ENCODE measurements at places on chromosomes 7 and 10.

DNA sequence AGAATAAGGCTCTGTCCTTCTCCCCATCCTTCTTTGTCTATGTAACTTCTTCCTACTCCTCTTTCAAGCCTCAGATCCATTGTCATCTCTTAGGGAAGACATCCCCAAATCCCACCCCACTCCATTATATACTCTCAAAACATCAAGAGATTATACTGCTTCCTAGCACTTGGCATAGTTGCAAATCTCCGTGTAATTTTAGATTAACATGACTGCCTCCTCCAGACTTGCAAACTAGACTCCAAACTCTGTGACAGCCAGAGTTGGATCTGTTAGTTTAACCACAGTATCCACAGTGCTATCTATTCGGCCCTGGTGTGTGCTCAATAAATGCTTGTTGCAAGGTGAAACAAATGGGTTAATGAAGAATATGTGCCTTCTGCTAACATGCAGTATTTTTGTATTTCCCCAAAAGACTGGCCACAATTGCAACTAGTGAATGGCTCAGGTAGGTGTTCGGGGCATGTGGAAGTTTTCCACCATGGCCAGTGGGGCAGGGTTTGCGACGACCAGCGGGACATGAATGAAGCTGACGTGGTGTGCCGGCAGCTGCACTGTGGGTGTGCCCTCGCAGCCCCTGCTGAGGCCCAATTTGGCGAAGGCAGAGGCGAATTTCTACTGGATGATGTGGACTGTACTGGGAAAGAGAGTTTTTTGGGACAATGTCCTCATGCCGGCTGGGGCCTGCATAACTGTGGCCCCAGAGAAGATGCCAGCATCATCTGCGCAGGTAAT lies 34.5 kb upstream of the C10orf120 start:
- H3K36me3 ChIP-seq = no peaks in the 10 kb centered on the region
- H3K4me3 ChIP-seq = no peak overlapping the region
- no peak for DNase-seq
- H3K27me3 ChIP-seq = no peaks in the 10 kb centered on the region
- no peak overlapping the region for H3K27ac ChIP-seq

GRCh38 chr10:123995461-123996131 lies 97.8 kb downstream of the CHST15 start:
- H3K4me3 ChIP-seq = peak overlapping the region; percentile 23
- peaks cover 3% of the 10 kb centered on the region for H3K4me1 ChIP-seq
- H3K36me3 ChIP-seq = no peaks in the 10 kb centered on the region
- no peak overlapping the region for H3K27ac ChIP-seq

GRCh38 chr10:45464958-45465567 lies 91.0 kb downstream of the ALOX5 start:
- no peaks in the 10 kb centered on the region for H3K27me3 ChIP-seq
- H3K4me1 ChIP-seq = no peaks in the 10 kb centered on the region
- H3K27ac ChIP-seq = no peak overlapping the region
- DNase-seq = no peak
- no peak overlapping the region for H3K4me3 ChIP-seq

GRCh38 chr7:121563177-121563576 lies 167.1 kb upstream of the FAM3C start:
- no peaks in the 10 kb centered on the region for H3K36me3 ChIP-seq
- H3K4me3 ChIP-seq = no peak overlapping the region
- H3K27ac ChIP-seq = no peak overlapping the region
- no peaks in the 10 kb centered on the region for H3K27me3 ChIP-seq
- no peaks in the 10 kb centered on the region for H3K4me1 ChIP-seq

- H3K27ac ChIP-seq = peak overlapping the region; percentile 47
- DNase-seq = no peak
- H3K36me3 ChIP-seq = peaks cover 27% of the 10 kb centered on the region
- peaks cover 3% of the 10 kb centered on the region for H3K4me1 ChIP-seq
Measured at GRCh38 chr10:69344591-69345252, 66.4 kb downstream of the HK1 start.

DNA sequence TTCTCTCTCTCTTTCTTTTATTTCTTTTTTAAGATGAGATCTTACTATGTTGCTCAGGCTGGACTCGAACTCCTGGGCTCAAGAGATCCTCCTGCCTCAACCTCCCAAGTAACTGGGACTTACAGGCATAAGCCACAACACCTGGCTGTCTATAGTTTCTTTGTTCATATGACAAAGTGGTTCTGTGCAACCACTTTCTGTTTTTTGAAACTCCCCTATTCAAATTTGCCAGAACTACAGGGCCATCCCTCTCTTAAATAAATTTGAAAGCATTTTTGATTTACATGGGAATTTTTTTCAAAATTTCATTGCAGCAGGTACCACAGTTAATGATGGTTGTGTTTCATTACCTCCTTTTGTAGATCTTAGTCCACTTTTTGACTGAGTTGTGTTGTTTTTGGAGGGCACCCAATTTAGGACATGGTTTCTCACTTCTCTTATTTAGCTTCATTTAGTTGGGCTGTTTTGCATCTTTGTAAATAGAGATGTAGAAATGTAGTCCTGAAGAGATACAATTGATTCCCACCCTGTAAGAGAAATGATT lies 119.2 kb downstream of the LRRC4 start:
- H3K27ac ChIP-seq = no peak overlapping the region
- H3K4me3 ChIP-seq = no peak overlapping the region
- H3K36me3 ChIP-seq = no peaks in the 10 kb centered on the region
- no peaks in the 10 kb centered on the region for H3K27me3 ChIP-seq
- DNase-seq = no peak
- no peaks in the 10 kb centered on the region for H3K4me1 ChIP-seq

DNA sequence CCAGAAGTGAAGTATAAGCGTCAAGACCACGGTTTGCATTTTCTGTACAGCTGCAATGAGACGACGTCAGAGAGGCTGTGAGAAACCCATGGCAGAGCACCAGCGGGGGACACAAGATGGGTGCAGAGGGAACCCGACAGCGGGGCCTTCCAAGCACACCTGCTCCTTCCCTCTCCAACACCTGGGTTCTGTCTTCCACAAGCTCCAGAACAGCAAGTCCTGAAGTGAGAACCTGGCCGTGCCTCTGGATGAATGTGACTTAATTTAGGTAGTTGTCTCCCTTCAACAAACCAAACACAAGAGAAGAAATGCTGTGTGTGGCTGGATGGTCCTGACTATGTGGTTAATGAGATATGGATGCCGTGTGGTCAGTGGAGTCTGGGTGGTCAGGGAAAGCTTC lies 76.1 kb downstream of the ADAM12 start:
- no peak for DNase-seq
- no peak overlapping the region for H3K27ac ChIP-seq
- no peaks in the 10 kb centered on the region for H3K4me1 ChIP-seq
- H3K4me3 ChIP-seq = no peak overlapping the region
- H3K27me3 ChIP-seq = no peaks in the 10 kb centered on the region
- no peaks in the 10 kb centered on the region for H3K36me3 ChIP-seq

GRCh38 chr10:25695586-25695985 lies 238.4 kb upstream of the MYO3A start:
- no peaks in the 10 kb centered on the region for H3K4me1 ChIP-seq
- H3K27me3 ChIP-seq = no peaks in the 10 kb centered on the region
- DNase-seq = no peak
- no peaks in the 10 kb centered on the region for H3K36me3 ChIP-seq
- no peak overlapping the region for H3K27ac ChIP-seq
- H3K4me3 ChIP-seq = no peak overlapping the region

GRCh38 chr10:13143766-13144165 lies 17.6 kb upstream of the MCM10 start:
- no peak overlapping the region for H3K27ac ChIP-seq
- no peaks in the 10 kb centered on the region for H3K4me1 ChIP-seq
- no peak overlapping the region for H3K4me3 ChIP-seq

- H3K4me1 ChIP-seq = no peaks in the 10 kb centered on the region
- H3K27ac ChIP-seq = no peak overlapping the region
- no peak overlapping the region for H3K4me3 ChIP-seq
- H3K27me3 ChIP-seq = no peaks in the 10 kb centered on the region
- no peak for DNase-seq
- no peaks in the 10 kb centered on the region for H3K36me3 ChIP-seq
Measured at GRCh38 chr7:54559401-54559800, 17.2 kb downstream of the VSTM2A start.

GRCh38 chr10:16811765-16812164 lies 5.5 kb downstream of the RSU1 start:
- peaks cover 29% of the 10 kb centered on the region for H3K4me1 ChIP-seq
- no peak overlapping the region for H3K4me3 ChIP-seq
- H3K36me3 ChIP-seq = peaks cover 3% of the 10 kb centered on the region
- H3K27ac ChIP-seq = no peak overlapping the region
- no peak for DNase-seq

GRCh38 chr7:135980012-135980551 lies 2.9 kb upstream of the MTPN start:
- no peak overlapping the region for H3K4me3 ChIP-seq
- no peak for DNase-seq
- no peaks in the 10 kb centered on the region for H3K27me3 ChIP-seq
- no peaks in the 10 kb centered on the region for H3K36me3 ChIP-seq

GRCh38 chr10:115942101-115942500 lies 330.9 kb downstream of the GFRA1 start:
- H3K27me3 ChIP-seq = no peaks in the 10 kb centered on the region
- no peak for DNase-seq
- no peak overlapping the region for H3K27ac ChIP-seq
- no peaks in the 10 kb centered on the region for H3K36me3 ChIP-seq
- no peaks in the 10 kb centered on the region for H3K4me1 ChIP-seq

- H3K4me3 ChIP-seq = no peak overlapping the region
- H3K36me3 ChIP-seq = no peaks in the 10 kb centered on the region
- H3K27ac ChIP-seq = no peak overlapping the region
- DNase-seq = no peak
- H3K4me1 ChIP-seq = no peaks in the 10 kb centered on the region
Measured at GRCh38 chr7:85014936-85015660, 171.8 kb downstream of the SEMA3D start.

GRCh38 chr7:1505731-1506550 lies 1.8 kb upstream of the INTS1 start:
- DNase-seq = no peak
- H3K36me3 ChIP-seq = peaks cover 19% of the 10 kb centered on the region
- H3K27me3 ChIP-seq = no peaks in the 10 kb centered on the region
- peaks cover 10% of the 10 kb centered on the region for H3K4me1 ChIP-seq

- no peak overlapping the region for H3K27ac ChIP-seq
- H3K36me3 ChIP-seq = no peaks in the 10 kb centered on the region
- no peak for DNase-seq
- no peak overlapping the region for H3K4me3 ChIP-seq
Measured at GRCh38 chr10:114195079-114195478, 15.9 kb downstream of the TDRD1 start.

- no peak for DNase-seq
- no peak overlapping the region for H3K27ac ChIP-seq
- no peaks in the 10 kb centered on the region for H3K36me3 ChIP-seq
- no peaks in the 10 kb centered on the region for H3K27me3 ChIP-seq
- no peak overlapping the region for H3K4me3 ChIP-seq
- peaks cover 4% of the 10 kb centered on the region for H3K4me1 ChIP-seq
Measured at GRCh38 chr10:21513405-21513788, 12.1 kb downstream of the SKIDA1 start.

DNA sequence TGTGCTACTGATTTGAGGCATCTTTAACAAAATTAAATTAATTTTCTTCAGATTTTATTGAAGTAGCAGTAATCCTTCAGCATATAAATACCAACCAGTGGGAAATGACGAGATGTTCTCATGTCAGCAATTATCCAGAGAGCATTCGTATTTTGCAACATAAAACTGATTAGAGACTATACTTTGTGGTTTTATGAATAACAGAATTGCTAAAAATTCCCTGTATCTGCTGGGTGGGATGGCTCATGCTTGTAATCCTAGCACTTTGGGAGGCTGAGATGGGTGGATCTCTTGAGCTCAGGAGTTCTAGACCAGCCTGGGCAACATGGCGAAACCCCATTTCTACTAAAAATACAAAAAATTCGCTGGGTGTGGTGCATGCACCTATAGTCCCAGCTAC lies 56.9 kb downstream of the ATAD1 start:
- no peak for DNase-seq
- no peak overlapping the region for H3K4me3 ChIP-seq
- H3K27ac ChIP-seq = no peak overlapping the region
- H3K36me3 ChIP-seq = peaks cover 3% of the 10 kb centered on the region
- no peaks in the 10 kb centered on the region for H3K4me1 ChIP-seq

DNA sequence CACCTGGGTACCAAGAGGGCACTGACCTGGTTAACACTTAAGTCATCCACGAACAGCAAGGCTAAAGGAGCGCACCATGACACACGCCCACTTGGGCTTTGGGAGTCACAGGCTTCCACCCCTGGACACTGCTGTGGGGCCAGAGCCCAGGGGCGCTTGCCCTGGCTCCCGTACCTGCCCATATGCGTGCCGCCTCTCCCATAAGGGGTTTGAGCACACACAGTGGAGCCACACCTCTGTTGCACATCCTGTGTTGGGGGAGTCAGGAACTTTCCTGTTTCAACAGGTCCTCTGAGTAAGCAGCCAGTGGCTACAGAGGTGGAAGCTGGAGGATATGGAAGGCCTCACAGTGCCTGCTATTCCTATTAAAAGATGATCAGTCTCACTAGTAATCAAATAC lies 152.0 kb downstream of the REEP3 start:
- no peaks in the 10 kb centered on the region for H3K36me3 ChIP-seq
- H3K27ac ChIP-seq = no peak overlapping the region
- DNase-seq = no peak
- no peaks in the 10 kb centered on the region for H3K4me1 ChIP-seq
- no peaks in the 10 kb centered on the region for H3K27me3 ChIP-seq
- no peak overlapping the region for H3K4me3 ChIP-seq

DNA sequence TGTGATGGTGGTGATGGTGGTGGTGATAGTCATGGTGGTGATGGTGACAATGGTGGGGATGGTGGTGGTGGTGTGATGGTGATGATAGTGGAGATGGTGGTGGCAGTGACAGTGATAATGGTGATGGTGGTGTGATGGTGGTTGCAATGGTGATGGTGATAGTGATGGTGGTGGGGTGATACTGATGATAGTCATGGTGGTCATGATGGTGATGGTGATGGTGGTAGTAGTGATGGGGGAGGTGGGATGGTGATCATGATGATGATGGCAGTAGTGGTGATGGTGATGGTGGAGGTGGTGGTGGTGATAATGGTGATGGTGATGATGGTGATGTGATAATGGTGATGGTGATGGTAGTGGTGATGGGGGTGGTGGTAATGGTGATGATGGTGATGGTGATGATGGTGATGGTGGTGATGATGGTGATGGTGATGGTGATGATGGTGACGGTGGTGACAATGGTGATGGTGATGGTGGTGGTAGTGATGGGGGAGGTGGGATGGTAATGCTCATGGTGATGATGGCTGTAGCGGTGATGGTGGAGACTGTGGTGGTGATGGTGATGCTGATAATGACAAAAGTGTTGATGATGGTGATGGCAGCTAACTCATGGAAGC lies 4.7 kb upstream of the PWWP2B start:
- H3K4me3 ChIP-seq = no peak overlapping the region
- no peaks in the 10 kb centered on the region for H3K36me3 ChIP-seq
- H3K27me3 ChIP-seq = no peaks in the 10 kb centered on the region
- H3K4me1 ChIP-seq = peaks cover 10% of the 10 kb centered on the region
- no peak overlapping the region for H3K27ac ChIP-seq

- no peak overlapping the region for H3K4me3 ChIP-seq
- H3K4me1 ChIP-seq = peaks cover 4% of the 10 kb centered on the region
- H3K27ac ChIP-seq = no peak overlapping the region
Measured at GRCh38 chr10:24643679-24644209, 79.9 kb downstream of the ARHGAP21 start.

GRCh38 chr7:135466442-135467206 lies 43.3 kb downstream of the CNOT4 start:
- H3K27ac ChIP-seq = no peak overlapping the region
- no peak for DNase-seq
- H3K27me3 ChIP-seq = no peaks in the 10 kb centered on the region
- no peaks in the 10 kb centered on the region for H3K36me3 ChIP-seq
- no peak overlapping the region for H3K4me3 ChIP-seq

Data from ascending aorta (tissue), 2 donors.